ENCODE measurements at places on chromosomes 6 and 20. TPM values are rescaled to one million over a fixed set of nuclear protein-coding genes. Genes with fewer than 3 reads are reported as not detected.

DNA sequence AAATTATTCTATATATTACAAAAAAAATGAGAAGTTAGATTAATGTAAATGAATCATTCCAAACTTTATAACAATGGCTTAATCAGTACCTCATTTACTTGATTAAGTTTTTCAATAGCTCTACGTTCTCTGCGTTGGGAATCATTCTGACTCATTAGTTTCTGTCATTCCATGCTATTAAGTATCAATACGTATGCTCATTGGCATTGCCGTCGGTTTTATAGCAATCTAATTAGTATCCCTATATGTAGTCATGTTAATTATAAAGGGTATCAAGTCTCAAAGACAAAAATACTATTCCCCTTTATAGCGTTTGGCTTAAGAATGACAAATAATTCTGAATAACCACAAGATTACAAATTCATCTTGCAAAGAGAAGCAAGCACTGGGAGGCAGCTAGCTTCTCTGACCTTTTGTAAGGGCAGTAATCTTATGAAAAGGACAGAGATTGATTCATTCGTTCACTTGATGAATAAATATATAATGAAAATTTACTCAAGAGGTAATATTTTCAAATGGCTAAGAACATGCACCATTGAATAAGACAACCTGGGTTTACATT is 41.8 kb downstream of the OLIG3 start:
- H3K36me3 ChIP-seq = no peaks in the 10 kb centered on the region
- DNase-seq = no peak
- H3K27me3 ChIP-seq = no peaks in the 10 kb centered on the region

RNF182 gene
- total RNA-seq = not detected

DNA sequence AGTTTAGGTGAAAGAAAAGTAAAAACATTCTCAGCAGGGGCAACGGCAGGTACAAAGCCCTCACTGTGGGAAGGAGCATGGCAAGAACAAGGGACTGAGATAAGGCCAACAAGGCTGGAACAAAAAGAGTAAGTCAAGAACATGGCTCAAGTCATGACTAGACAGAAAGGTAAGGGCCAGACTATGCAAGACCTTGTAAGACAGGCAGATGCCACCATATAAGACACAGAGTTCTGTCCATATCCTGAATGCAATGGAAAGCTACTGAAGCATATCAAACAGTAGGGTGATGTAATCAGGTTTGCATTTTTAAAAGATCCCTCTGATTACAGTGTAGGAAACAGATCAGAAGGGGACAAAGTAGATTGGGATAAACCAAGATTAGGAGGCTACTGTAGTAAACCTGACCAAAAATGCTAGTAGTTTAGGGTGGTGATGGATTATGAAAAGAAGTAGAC is 5.5 kb downstream of the REV3L start:
- no peaks in the 10 kb centered on the region for H3K36me3 ChIP-seq
- H3K27me3 ChIP-seq = no peaks in the 10 kb centered on the region
- H3K27ac ChIP-seq = no peak overlapping the region
- peaks cover 52% of the 10 kb centered on the region for H3K4me1 ChIP-seq
- no peak for DNase-seq

DNA sequence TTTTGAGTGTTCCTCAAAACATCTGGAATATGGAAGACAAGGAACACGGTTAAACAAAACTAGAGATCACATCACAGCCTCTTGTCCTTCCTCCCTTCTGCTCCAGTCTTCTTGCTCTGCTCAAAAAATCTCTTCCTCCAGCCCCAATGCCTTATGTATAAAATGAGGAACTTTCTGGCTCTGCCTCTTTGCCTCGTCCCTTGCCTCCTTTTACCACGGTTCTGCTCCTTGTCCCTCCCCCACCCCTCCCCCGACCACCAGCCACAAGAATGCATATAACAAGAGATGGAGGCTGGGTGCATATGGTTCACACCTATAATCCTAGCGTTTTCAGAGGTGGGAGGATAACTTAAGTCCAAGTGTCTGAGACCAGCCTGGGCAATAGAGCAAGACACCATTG is 43.6 kb downstream of the PLAGL2 start:
- no peaks in the 10 kb centered on the region for H3K27me3 ChIP-seq
- no peaks in the 10 kb centered on the region for H3K36me3 ChIP-seq
- no peaks in the 10 kb centered on the region for H3K4me1 ChIP-seq
- DNase-seq = no peak
- H3K4me3 ChIP-seq = no peak overlapping the region
- H3K27ac ChIP-seq = no peak overlapping the region

DNA sequence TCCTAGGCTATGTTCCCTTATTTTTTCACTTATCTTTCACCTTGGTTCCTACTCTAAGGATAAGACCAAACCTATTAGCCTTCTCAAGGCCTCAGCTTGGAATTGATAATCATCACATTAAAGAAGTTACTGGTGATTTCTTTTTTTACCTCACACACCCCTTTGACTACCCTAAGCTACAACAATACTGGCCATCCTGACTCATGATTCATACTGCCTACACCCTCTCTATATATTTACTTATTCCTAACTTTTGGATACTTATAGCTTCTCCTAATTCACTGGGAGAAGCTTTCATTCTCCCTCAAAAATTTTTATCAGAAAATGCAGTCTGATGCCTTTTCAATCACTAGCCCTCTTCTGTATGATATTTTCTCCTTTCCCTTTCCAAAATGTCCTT is 256.1 kb downstream of the TBX18 start:
- H3K27ac ChIP-seq = no peak overlapping the region
- H3K36me3 ChIP-seq = no peaks in the 10 kb centered on the region

FKBP5 gene
- total RNA-seq = 101 TPM

RBBP8NL gene
- not detected for total RNA-seq

TMEM200A gene
- total RNA-seq = 21.6 TPM

FNDC1 gene
- total RNA-seq = 0.81 TPM

GRCh38 chr20:61599541-61599992 is 347.5 kb downstream of the CDH4 start:
- no peak overlapping the region for H3K27ac ChIP-seq
- H3K36me3 ChIP-seq = no peaks in the 10 kb centered on the region
- H3K4me3 ChIP-seq = no peak overlapping the region
- no peaks in the 10 kb centered on the region for H3K27me3 ChIP-seq
- no peaks in the 10 kb centered on the region for H3K4me1 ChIP-seq

COL21A1 gene
- 0.69 TPM for total RNA-seq

GRCh38 chr6:1618311-1619097 is 8.8 kb downstream of the FOXC1 start:
- no peaks in the 10 kb centered on the region for H3K4me1 ChIP-seq
- no peak for DNase-seq
- H3K27ac ChIP-seq = no peak overlapping the region
- no peaks in the 10 kb centered on the region for H3K36me3 ChIP-seq

- H3K36me3 ChIP-seq = no peaks in the 10 kb centered on the region
- DNase-seq = no peak
- no peak overlapping the region for H3K27ac ChIP-seq
- H3K27me3 ChIP-seq = peaks cover 3% of the 10 kb centered on the region
- no peaks in the 10 kb centered on the region for H3K4me1 ChIP-seq
These were observed 99.1 kb downstream of the TFAP2A start for GRCh38 chr6:10315658-10316372.

FILIP1 gene
- 2.2 TPM for total RNA-seq

- no peaks in the 10 kb centered on the region for H3K27me3 ChIP-seq
- no peaks in the 10 kb centered on the region for H3K4me1 ChIP-seq
- H3K36me3 ChIP-seq = no peaks in the 10 kb centered on the region
- H3K4me3 ChIP-seq = no peak overlapping the region
- no peak for DNase-seq
These were observed 47.6 kb upstream of the RNF144B start for GRCh38 chr6:18339599-18339998.

DNA sequence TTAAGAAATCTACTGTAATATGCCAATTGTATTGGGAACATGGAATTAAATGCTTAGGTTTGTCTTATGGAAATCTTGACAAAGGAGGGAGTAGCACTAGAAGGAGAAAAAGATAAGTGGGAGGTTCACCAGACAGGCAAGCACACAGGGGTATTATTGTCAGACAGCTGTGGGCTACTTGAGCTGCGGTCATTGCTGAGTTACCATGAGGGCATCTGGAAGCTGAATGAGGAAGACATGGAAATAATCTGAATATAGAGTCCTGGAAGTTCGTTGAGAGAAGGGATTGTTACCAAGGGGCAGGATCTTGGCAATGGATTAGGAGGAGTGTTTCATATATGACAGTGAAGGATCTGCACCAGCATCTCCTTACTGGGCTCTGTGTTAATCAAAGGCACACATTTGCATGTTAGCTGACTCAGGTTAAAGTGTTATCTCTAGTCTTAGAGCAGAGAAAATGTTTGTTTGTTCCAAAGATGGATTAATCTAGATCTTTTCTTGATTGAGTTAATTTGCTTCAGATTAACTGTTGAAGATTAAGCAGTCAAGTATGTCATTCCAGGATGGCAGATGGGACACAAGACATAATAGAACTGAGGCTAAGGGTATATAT is 53.0 kb upstream of the SUPT3H start:
- H3K4me1 ChIP-seq = no peaks in the 10 kb centered on the region
- DNase-seq = no peak
- H3K27ac ChIP-seq = no peak overlapping the region
- no peak overlapping the region for H3K4me3 ChIP-seq

GRCh38 chr20:63330940-63331339 is 30.2 kb downstream of the CHRNA4 start:
- H3K4me1 ChIP-seq = no peaks in the 10 kb centered on the region
- no peaks in the 10 kb centered on the region for H3K27me3 ChIP-seq
- H3K4me3 ChIP-seq = no peak overlapping the region
- no peaks in the 10 kb centered on the region for H3K36me3 ChIP-seq

DNA sequence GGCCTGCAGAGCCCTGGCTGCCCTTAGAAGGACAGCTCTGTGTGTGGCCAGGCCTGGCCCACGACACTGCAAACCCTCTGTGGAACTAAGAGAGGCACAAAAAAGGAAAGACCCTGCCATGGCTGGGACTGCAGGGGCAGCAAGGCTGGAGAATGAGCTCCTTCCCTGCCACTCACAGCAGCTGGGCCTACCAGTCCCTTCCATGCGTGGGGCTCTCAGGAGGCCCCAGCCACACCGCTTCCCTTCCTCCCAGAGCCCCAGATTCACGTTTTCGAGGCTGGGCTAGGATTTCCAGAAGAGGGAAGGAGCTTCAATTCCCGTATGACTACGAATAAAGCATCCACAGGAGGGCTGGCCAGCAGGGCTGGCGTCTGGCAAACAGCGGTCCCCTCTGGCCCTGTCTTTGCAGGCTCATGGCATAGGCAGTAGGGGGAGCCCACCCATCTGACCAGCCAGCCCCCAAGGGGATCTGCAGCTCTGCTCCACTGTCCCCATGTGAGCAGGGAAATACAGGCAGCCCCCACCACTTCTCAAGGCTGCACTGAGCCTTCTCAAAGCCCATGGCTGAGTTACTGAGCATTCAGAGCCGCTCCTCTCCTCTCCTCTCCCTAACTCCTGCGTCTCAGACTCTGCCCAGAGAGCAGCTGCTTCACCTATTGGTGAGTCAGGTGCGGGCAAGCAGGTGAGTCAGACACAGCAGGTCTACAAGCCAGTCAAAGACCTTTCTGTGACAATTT is 53.1 kb downstream of the NINL start:
- H3K27ac ChIP-seq = no peak overlapping the region
- DNase-seq = no peak
- no peaks in the 10 kb centered on the region for H3K27me3 ChIP-seq
- no peak overlapping the region for H3K4me3 ChIP-seq
- H3K4me1 ChIP-seq = peaks cover 19% of the 10 kb centered on the region
- H3K36me3 ChIP-seq = no peaks in the 10 kb centered on the region

- H3K27me3 ChIP-seq = no peaks in the 10 kb centered on the region
- no peak for DNase-seq
- no peak overlapping the region for H3K4me3 ChIP-seq
- H3K27ac ChIP-seq = no peak overlapping the region
- no peaks in the 10 kb centered on the region for H3K36me3 ChIP-seq
- peaks cover 6% of the 10 kb centered on the region for H3K4me1 ChIP-seq
These were observed 59.3 kb downstream of the SHPRH start for GRCh38 chr6:145904868-145905267.

ZBP1 gene
- 0.14 TPM for total RNA-seq
